ENCODE measurements at places on chromosomes 5 and 9. TPM values are rescaled to one million over a fixed set of nuclear protein-coding genes. Genes with fewer than 3 reads are reported as not detected.

The PCDHA8 gene
- total RNA-seq, result 0.10 TPM

The FUT7 gene
- total RNA-seq, result 0.39 TPM

The SYNPO gene
- total RNA-seq, result 3.9 TPM

GRCh38 chr5:35182910-35183535 is 47.3 kb downstream of the PRLR start:
- peak; percentile 44 for DNase-seq

DNA sequence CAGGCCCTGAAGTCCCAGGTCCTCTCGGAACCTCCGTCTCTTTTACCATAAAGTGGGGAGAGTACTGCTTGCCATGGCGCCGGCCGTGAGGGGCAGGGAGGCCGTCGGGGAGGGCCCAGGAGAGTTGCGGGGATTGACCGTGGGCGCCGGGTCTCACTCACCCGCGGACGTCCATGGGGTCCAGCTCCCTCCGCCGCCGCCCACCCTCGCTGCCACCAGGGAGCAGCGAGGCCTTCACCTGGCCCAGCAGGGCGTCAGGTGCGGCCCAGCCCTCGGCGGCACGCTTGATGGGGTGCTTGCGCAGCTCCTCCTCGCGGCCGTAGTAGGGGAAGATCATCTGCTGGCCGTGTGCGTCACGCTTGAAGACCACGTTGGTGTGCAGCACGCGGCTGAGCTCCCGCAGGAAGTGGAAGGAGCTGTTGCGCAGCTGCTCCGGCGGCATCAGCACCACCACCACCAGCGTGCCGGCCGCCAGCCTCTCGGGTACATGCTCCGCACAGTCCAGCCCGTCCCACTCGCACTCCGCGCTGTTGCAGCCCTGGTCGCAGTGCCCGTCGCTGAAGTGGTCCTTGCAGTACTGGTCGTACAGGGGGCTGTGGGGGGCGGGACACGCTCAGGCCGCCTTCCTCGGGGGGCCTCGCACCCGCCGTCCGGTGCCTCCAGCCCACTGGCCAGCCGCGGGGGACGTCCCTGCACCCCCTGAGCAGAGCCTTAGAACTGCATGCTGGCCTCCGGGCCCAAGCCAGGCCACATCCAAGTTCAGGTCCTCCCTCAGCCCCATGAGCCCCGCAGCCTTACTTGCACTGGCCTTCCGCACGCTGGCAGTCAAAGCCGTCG is 21.9 kb upstream of the SEC16A start:
- no peak for DNase-seq

- peak; percentile 11 for DNase-seq
These were observed 26.3 kb upstream of the CDKN2AIPNL start for GRCh38 chr5:134437847-134438581.

DNA sequence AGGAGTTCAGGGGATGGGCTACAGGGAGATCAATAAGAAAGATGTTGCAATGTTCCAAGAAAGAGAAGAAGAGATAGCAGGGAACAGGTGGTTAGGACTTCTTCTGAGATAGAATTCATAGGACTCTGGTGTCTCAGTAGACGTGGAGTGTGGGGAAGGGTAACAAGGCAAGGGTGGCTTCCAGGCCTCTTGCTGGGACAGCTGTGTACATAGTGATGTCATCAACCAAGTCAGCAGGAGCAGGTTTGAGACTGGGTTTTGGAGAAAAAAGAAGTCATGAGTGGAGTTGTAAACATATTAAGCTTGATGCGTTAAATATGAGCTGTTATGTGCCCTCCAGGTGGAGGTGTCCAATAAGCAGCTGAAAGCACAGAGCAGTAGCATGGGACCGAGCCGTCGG is 211.8 kb upstream of the RASEF start:
- no peak for DNase-seq

GRCh38 chr9:7315116-7315515 is 484.5 kb downstream of the DMAC1 start:
- no peak for DNase-seq

- no peak for DNase-seq
These were observed 69.9 kb downstream of the CYFIP2 start for GRCh38 chr5:157335534-157336422.

DNA sequence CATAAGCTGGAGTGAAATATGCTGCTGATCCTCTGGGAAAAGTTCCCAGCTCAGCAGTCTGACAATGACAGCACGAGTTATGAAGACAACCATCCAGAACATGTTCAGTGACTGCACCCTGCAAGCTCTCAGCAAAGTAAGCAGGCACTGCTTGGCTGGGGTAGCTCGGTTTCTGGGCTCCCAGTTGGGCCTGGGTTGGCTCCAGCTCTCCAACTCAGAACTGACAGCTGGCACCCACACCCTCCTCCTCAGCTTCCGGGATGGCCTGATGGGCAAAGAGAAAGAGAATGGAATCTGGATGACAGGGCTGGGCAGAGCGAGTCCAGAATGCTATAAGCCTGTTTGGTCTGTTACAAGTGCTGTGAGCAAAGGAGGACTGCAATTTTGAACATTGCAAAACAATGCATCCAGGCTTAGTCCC is 185.0 kb downstream of the CSNK1G3 start:
- peak; percentile 80 for DNase-seq

- DNase-seq, result no peak
These were observed 51.5 kb downstream of the IL31RA start for GRCh38 chr5:55902696-55903095.

GRCh38 chr5:62354028-62354874 is 48.2 kb downstream of the KIF2A start:
- DNase-seq, result peak; percentile 10

- DNase-seq, result no peak
These were observed 363.5 kb downstream of the NDUFS4 start for GRCh38 chr5:53923961-53924360.
